ENCODE measurements at places on chromosomes 11 and 22.

DNA sequence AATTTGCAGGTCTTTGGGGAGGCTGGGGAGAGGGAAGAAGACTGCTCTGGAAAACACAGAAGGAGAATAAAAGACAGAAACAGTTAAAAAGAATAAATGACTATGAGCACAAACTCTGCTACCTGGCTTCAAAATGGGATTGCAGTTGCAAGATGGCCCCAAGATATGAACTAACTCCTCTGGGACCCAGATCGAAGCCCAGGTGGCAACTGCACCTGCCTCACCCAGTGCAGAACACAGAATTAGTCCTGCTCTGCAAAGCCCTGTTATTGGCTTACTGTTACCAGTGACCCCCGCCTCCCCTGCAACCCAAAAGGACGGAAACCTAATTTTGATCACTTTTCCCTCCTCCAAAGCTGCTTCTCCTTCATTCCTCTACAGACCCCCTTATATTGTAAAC is 35.9 kb upstream of the POU2AF1 start:
- no peak for DNase-seq

DNA sequence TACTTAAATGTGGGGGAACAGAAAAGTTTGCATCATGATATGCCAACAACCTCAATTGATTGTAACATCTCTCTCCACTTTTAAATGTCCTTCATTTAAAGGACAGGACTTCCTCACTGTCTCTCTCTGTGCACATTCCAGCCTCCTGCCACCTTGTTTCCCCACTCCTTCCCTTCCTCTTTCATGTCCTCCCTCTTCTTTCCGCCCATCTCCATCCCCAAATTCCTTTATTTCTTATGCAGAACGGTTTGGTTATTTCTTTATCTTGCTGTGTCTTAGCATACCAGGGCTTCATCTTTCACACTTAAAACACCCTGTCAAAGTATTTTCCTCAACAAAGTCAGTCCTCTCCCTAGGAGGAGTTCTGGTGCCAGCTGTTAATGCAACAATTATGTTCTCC is 293.8 kb downstream of the NXPE2 start:
- DNase-seq, result no peak

DNA sequence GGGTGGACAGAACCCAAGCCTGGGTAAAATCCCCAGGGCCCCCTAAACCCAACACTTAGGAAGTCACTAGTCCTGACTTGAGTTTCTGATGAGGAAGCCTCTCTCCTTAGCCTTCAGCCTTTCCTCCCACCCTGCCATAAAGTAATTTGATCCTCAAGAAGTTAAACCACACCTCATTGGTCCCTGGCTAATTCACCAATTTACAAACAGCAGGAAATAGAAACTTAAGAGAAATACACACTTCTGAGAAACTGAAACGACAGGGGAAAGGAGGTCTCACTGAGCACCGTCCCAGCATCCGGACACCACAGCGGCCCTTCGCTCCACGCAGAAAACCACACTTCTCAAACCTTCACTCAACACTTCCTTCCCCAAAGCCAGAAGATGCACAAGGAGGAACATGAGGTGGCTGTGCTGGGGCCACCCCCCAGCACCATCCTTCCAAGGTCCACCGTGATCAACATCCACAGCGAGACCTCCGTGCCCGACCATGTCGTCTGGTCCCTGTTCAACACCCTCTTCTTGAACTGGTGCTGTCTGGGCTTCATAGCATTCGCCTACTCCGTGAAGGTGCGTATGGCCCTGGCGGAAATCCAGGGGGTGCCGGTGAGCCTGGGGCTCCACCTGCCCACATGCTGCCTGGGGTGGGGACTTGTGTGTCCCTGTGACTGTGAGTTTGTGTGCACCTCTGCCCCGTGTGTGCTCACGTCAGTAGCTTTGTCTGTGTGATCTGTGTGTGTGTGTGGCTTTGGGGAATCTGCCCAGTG is at the start of gene IFITM1:
TSS of gene IFITM1 (plus strand) at position 254 of the 767 bp plus-strand sequence. CDS start at position 385, 131 bp downstream.
- DNase-seq, result peak; percentile 66

- DNase-seq, result no peak
Measured at GRCh38 chr11:72655896-72656464, 18.2 kb downstream of the PDE2A start.

- DNase-seq, result peak; percentile 54
Measured at GRCh38 chr11:96008161-96008720, 84.3 kb upstream of the MTMR2 start.

- DNase-seq, result no peak
Measured at GRCh38 chr11:64765851-64766665, 6.3 kb upstream of the PYGM start.

GRCh38 chr11:44445500-44446365 is 119.7 kb upstream of the CD82 start:
- DNase-seq, result peak; percentile 1

GRCh38 chr11:31499576-31500178 is 9.7 kb downstream of the IMMP1L start:
- DNase-seq, result no peak

DNA sequence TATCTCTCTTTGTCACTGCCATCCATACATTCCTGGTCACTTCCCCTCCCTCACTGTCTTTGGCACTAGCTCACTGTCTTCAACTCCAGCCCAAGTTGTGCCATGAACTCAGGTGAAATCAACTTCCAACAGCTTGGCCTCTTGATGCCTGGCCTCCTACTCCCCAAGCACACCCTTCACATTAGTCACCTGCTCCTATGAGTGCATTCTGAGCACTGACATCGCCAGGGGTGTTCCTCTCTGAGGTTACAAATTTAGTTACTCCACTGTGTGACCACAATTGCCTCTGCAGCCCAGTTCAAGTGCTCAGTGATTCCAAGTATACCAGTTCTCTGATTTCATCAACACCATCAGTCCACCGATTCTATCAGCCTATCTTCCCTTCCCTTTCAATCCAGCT is 10.8 kb downstream of the DRD2 start:
- no peak for DNase-seq

DNA sequence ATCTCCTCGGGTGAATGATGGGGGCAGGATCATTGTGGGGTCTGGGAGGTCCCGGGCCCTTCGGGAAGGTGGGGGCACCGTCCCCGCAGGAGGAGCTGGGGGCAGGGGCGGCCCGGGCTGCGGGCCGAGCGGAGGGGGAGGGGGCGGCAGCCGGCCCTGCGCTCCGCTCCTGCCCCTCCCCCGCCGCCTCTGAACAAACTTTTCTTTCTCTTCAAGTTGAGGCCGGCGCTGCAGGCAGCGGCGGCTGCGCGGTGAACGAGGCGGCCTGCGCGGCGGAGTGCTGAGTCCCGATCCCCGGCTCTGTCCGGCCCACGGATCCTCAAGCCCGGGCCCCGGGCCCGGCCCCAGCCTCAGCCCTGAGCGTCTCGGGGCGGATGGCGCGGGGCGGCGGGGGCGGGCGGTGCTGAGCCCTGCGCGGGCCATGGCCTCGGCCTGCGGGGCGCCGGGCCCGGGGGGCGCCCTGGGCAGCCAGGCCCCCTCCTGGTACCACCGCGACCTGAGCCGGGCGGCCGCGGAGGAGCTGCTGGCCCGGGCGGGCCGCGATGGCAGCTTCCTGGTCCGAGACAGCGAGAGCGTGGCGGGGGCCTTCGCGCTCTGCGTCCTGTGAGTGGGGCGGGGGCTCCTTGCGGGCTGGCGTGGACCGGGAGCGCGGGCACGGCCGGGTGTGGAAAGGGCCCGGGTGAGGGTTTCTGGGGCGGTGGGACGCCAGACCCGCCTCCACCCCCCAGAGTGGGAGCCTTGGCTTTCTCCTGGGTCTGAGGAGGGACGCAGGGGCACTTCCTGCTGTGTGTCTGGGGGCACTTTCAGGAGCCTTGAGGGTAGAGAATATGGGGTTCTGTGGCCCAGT is at the start of gene INPPL1:
TSS of gene INPPL1 (plus strand) at position 204 of the 847 bp plus-strand sequence. CDS start at position 422, 218 bp downstream.
- peak; percentile 58 for DNase-seq

DNA sequence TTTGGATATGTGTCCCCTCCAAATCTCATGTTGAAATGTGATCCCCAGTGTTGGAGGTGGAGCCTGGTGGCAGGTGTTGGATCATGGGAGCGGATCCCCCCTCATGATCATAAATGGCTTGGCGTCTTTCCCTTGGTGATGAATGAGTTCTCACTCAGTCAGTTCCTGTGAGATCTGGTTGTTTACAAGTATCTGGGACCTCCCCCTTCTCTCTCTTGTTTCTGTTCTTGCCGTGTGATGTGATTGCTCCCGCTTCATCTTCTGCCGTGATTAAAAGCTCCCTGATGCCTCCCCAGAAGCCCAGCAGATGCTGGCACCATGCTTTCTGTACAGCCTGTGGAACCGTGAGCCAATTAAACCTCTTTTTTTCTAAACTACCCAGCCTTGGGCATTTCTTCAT is 102.2 kb downstream of the SEZ6L start:
- no peak for DNase-seq

DNA sequence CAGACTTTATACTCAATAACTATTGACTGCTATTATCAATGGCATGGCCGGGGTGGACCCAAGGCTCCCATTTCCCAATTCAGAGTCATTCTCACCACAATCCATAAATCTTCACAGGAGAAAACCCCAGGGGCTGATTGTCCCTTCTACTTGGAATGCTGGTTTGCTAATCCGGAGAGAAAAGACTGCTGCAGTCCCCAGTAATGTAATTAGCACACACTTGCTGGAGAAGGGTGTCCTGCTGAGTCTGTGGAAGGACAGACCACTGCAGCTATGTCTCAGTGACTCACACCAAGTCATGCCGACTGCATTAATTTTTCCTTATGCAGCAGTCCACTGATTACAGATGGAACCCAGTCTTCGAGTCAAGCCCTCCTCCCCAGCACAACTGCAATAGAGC is 5.9 kb upstream of the ETS1 start:
- peak; percentile 77 for DNase-seq

DNA sequence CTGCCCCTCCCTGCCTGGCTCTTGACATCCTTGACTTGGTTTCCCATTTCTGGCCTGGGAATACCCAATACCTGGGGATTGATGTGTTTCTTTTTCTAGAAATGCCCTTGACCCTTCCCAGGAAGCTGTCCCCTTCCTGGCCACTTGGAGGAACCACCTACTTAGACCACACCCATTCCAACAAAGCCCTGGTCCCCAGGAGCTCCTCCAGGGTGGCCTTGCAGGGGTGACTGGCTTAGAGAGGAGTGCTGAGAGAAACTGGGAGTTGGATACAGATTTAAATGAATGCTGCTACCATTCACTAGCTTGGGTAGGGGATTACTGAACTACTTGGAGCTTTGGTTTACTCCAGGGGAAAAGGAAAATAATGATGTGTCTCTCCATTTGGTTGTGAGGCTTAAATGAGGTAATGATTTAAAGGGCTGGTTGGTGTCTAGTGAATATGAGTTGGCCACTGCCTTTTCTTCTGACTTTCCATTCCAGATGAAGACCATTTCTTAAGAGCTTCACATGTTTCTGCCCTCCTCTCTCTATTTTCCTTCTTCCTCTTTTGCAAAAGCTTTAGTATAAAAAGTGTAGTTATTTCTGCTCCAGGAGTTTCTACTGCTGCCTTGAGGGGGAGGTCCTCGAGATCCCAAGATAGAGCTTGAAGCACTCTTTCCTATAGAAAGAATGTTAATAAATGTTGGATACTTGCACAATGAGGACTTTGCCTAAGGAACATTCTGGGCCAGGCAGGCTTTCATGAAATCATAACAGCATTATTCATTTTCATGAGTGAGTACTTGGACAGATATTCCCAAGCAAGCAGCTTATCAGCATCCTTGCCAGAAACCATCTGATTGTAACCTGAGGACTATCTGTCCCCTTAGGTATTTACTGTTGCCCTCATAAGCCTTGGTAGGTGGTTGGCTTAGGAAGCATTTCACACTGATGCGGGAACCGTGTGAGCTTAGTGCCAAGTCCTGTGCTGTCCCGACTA is 22.4 kb downstream of the PANX1 start:
- no peak for DNase-seq

- peak; percentile 92 for DNase-seq
Measured at GRCh38 chr11:111541254-111542061, 938 bp downstream of the LAYN start.

DNA sequence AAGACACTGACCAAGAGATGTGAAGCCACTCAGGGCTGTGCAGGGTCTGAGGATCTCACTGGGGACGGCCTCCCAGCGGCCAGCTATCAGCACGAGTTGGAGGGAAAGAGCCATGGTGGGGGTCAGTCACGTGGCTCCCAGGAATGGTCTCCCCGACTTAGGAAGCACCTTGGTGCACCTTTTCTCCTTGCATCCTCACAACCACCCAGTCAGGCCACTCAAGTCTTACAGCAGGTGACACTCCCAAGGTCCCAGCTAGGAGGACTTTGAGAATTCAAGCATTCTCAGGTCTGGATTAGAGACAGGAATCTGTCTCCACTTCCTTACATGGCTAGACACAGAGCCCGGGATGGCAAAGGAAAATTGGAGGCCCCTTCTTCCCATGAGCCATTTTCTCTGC is 2.7 kb downstream of the RNASEH2C start:
- no peak for DNase-seq

DNA sequence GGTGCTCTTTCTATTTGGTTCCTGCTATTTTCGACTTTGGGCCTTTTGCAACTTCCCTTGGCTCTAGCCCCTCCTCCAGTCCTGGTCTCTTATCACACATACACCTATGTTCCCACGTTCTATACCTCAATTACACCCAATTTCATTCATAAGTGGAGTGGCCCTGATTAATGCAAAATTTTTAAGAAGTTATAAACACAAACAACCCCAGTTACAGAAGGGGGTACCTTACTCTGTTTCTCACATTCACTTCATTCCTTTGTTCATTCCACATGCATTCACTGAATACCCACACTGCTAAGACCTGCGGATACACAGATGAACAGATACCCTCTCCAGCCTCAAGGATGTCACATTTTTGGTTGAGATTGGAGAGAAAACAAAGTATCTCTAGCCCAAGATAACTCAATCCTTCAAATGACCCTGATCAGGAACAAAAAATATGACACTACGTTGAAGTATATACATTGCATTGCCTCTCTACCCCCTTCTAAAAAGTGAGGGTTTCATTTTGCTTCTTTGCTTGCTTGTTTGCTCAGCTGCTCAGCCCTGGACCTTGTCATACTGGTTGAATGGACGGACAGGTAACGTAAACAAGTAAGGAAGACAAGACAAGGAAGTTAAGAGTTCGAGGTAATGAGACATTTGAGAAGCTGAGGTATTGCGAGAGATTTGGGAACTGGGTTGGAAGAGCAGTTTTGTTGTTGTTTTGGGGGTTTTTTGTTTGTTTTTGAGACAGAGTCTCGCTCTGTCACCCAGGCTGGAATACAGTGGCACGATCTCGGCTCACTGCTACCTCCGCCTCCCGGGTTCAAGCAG is 3.6 kb upstream of the VPS37C start:
- no peak for DNase-seq

- no peak for DNase-seq
Measured at GRCh38 chr11:60396382-60396781, at the start of gene MS4A14. TSS of gene MS4A14 (plus strand) at chr11:60396459. CDS start at chr11:60396579, 120 bp downstream.

- DNase-seq, result no peak
Measured at GRCh38 chr11:42974510-42975179, 337.2 kb upstream of the API5 start.

- DNase-seq, result no peak
Measured at GRCh38 chr11:119895981-119896380, 167.0 kb upstream of the NECTIN1 start.

Measured in ELR (cell line).